Aorta (tissue), 5 donors: ENCODE measurements at places on chromosomes 12 and 14. TPM values are rescaled to one million over a fixed set of nuclear protein-coding genes. Genes with fewer than 3 reads are reported as not detected.

CCDC177 gene
- total RNA-seq: not detected

KRT3 gene
- not detected for total RNA-seq

BTBD7 gene
- 39.6 TPM for total RNA-seq

UBE3B gene
- 36.2 TPM for total RNA-seq

TMEM229B gene
- 4.8 TPM for total RNA-seq

GSG1 gene
- total RNA-seq: not detected

BLTP3B gene
- 40.8 TPM for total RNA-seq

SLC10A1 gene
- not detected for total RNA-seq

PAX9 gene
- total RNA-seq: 3.4 TPM

CATSPERB gene
- total RNA-seq: 12.9 TPM

IFT81 gene
- total RNA-seq: 11.4 TPM

MLEC gene
- 92.0 TPM for total RNA-seq

GARIN6 gene
- total RNA-seq: not detected

VSX2 gene
- not detected for total RNA-seq

IFI27 gene
- 222 TPM for total RNA-seq

DPPA3 gene
- not detected for total RNA-seq

ARHGAP9 gene
- 38.8 TPM for total RNA-seq

STYK1 gene
- total RNA-seq: 0.36 TPM

TFCP2 gene
- total RNA-seq: 25.4 TPM

STON2 gene
- 20.5 TPM for total RNA-seq

AEBP2 gene
- total RNA-seq: 74.3 TPM

CEP290 gene
- 16.2 TPM for total RNA-seq

CMTM5 gene
- 4.1 TPM for total RNA-seq

TPPP2 gene
- total RNA-seq: not detected

SUOX gene
- total RNA-seq: 18.3 TPM

FKBP4 gene
- 42.9 TPM for total RNA-seq
